Stimulated activated CD4-positive, alpha-beta T cell treated with anti-CD3 and anti-CD28 coated beads, Interleukin-2, amount 100 ng/mL, for 48 hours (primary cell): ENCODE measurements at places on chromosomes 6 and 20.

- DNase-seq = no peak
Observed at GRCh38 chr6:162151021-162151665, 576.4 kb downstream of the PRKN start.

- no peak for DNase-seq
Observed at GRCh38 chr6:81362246-81362645, 390.2 kb downstream of the TENT5A start.

DNA sequence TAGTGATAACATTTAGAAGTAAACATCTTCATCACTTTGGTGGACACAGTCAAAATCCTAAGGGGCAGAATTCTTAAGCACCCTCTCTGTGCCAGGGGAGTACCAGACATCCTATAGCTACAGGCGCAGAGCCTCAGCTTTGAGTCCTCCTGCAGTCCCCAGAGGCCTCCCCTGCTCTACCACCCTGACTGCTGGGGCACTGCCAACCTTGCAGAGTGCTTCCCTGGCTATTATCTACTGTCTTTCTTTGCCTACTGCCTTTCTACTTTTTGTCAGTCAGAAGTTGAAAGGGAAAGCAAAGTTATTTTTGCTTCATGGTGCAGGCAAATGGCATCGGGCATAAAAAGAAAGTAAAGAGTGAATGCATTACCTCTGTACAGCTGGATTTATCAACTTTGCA lies 80.1 kb downstream of the AIG1 start:
- no peak for DNase-seq

- DNase-seq = no peak
Observed at GRCh38 chr6:49269190-49269589, 193.9 kb downstream of the MMUT start.

- DNase-seq = no peak
Observed at GRCh38 chr20:47789081-47789763, 3.9 kb upstream of the SULF2 start.

DNA sequence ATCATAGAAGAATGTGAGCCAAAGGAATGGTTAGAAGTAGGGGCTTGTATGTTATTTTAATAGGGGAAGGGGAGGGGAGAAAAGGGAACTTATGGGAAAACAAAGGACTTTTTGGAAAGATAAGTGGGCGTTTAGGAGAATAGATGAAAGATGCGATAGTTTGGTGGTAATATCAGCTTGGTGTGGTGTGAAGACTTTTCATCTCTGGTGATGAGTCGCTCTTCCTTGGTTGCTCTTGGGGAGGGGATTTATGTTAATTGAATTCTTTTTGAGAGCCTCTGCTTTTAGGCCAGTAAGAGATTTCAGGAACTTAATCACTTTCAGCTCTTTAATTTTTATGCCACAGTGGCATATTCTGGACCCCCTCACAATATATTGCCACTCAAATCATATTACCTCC lies 10.8 kb downstream of the HECA start:
- DNase-seq = no peak

- peak; percentile 56 for DNase-seq
Observed at GRCh38 chr6:159042003-159042825, 2.6 kb downstream of the TAGAP start.
